ENCODE measurements at places on chromosomes 12 and 14. TPM values are rescaled to one million over a fixed set of nuclear protein-coding genes. Genes with fewer than 3 reads are reported as not detected.

DNA sequence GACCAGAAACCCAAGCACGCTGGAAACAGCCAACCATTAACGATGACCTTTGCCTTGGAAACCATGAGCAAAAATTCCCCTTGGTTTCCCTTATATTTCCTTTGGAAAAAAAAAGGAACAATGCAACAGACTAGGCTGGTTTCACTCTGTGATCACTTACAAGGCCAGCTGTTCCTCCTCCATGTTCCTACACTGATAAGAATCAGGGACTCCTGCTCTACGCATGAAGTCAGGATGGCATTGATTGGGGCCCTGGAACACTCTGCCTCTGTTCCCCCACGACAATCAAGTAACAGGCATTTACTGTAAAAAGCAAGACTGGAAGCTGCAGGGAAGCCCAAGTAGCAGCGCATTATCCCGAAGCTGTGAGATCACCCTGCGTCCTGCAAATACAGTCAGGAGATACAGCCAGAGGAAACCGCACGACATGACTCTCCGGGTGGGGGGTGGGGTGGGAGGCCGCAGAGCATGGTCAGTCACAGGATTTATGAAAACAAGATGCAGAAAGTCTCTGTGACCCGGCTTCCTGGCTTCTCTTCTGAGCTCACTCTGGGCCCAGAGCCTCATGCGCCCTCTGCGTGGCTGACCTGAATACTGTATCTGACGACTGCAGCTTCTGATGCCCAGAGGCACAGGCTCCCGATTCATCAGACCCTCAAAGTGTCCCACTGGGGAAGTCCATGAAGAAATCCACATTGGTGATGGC lies 31.1 kb downstream of the SSH1 start:
- peaks cover 92% of the 10 kb centered on the region for H3K4me1 ChIP-seq
- no peaks in the 10 kb centered on the region for H3K27me3 ChIP-seq
- H3K4me3 ChIP-seq = no peak overlapping the region
- no peak for DNase-seq

DNA sequence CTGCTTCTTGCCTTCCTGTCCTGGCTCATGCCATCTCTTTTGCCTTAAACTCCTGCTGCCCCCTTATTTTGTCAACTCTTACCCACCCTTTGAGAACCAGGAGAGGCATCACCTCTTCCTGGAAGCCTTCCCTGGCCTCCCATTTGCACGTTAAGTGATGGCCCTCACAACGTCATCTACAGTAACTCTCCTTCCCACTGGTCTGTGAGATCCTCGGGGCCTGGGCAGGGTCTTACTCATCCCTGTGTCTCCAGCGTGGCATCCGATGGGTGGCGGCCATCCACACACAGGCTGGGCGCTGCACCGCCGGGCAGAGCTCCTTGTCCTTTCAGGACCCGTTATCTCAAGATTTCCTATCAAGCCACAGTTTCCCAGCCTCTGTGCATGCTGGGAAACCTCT lies 16.8 kb upstream of the CACNA2D4 start:
- no peak overlapping the region for H3K27ac ChIP-seq
- H3K4me1 ChIP-seq = peaks cover 2% of the 10 kb centered on the region

GRCh38 chr14:51333299-51333698 lies 93.3 kb downstream of the TMX1 start:
- no peak overlapping the region for H3K27ac ChIP-seq

DNA sequence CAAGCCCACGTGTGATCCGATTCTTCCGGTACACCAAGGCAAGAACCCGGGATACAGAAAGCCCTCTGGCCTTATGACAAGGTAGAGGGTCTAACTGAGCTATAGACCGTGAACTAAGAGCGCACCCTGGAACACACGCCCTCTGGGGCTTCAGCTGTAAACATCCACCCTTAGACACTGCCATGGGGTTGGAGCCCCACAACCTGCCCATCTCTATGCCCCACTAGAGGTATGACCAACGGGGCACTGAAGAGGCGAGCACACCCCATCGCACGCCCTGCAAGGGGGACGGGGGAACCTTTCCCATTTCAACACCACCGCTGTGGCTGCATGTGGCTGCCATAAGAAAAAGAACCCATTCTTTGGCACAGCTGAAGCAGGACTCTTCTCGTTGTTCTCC lies 1206.0 kb upstream of the TMEM132C start:
- DNase-seq = no peak
- H3K27me3 ChIP-seq = peaks cover 3% of the 10 kb centered on the region
- no peak overlapping the region for H3K4me3 ChIP-seq
- H3K4me1 ChIP-seq = no peaks in the 10 kb centered on the region
- no peaks in the 10 kb centered on the region for H3K36me3 ChIP-seq

- no peaks in the 10 kb centered on the region for H3K4me1 ChIP-seq
- no peak overlapping the region for H3K27ac ChIP-seq
- no peaks in the 10 kb centered on the region for H3K36me3 ChIP-seq
- no peak overlapping the region for H3K4me3 ChIP-seq
- peaks cover 48% of the 10 kb centered on the region for H3K27me3 ChIP-seq
- no peak for DNase-seq
Measured at GRCh38 chr12:8629486-8630033, 16.9 kb upstream of the AICDA start.

DNA sequence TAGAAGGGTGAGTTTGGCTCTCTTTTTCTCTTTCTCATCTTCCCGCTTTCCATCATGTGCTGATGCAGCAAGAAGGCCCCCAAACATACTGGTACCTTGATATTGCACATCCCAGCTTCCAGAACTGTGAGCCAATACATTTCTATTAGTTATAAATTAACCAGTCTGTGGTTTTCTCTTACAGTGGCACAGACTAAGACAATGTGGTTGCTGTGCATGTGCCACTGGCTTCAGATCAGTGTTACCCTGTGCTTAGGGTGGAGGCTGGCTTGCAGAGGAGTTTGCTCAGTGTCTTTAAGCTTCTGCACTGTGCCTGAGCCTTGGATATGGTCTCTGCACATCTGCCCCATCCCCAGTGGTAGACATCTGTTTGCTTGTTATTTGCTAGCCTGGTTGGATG lies 5.5 kb downstream of the IFI27L2 start:
- peaks cover 10% of the 10 kb centered on the region for H3K36me3 ChIP-seq
- H3K27me3 ChIP-seq = peaks cover 9% of the 10 kb centered on the region
- DNase-seq = no peak

- H3K27ac ChIP-seq = no peak overlapping the region
- no peak overlapping the region for H3K4me3 ChIP-seq
- DNase-seq = no peak
- H3K27me3 ChIP-seq = peaks cover 53% of the 10 kb centered on the region
- no peaks in the 10 kb centered on the region for H3K4me1 ChIP-seq
Measured at GRCh38 chr14:100601064-100601463, 13.8 kb upstream of the BEGAIN start.

GRCh38 chr12:78244916-78245507 lies 414.3 kb downstream of the NAV3 start:
- no peak overlapping the region for H3K27ac ChIP-seq
- H3K36me3 ChIP-seq = no peaks in the 10 kb centered on the region

- no peaks in the 10 kb centered on the region for H3K36me3 ChIP-seq
- H3K27ac ChIP-seq = no peak overlapping the region
Measured at GRCh38 chr12:2402073-2402579, 349.3 kb downstream of the CACNA1C start.

- no peaks in the 10 kb centered on the region for H3K36me3 ChIP-seq
- no peak overlapping the region for H3K4me3 ChIP-seq
- no peaks in the 10 kb centered on the region for H3K4me1 ChIP-seq
- no peak for DNase-seq
- no peak overlapping the region for H3K27ac ChIP-seq
- H3K27me3 ChIP-seq = no peaks in the 10 kb centered on the region
Measured at GRCh38 chr14:59346796-59347510, 118.2 kb downstream of the GPR135 start.

Gene KRT73
- total RNA-seq = not detected

Gene HOXC6
- total RNA-seq = not detected
